ENCODE measurements at places on chromosomes 5 and 9.

DNA sequence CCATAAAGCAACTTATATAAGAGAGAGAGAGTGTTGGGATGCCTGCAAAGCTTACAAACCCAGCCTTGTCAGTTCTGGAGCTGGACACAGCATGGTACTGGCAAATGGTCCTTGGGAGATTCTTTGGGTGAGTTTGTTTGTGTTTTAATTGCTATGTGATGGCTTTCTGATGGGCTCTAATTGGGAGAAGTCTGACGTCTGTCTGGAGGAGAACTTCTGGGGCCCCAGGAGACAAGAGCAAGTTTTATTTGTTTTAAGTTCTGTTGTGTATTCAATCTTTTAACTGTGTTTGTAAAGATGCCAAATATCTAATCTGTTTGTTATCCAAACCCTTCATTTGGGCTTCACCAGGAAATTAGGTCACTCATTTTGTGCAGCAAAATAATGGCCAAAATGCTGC, 50.3 kb upstream of the AFAP1L1 start:
- no peak for DNase-seq

GRCh38 chr9:107106416-107106815, 176.7 kb upstream of the RAD23B start:
- DNase-seq = no peak

- no peak for DNase-seq
Observed at GRCh38 chr5:66702426-66702825, 106.2 kb downstream of the MAST4 start.

- DNase-seq = no peak
Observed at GRCh38 chr9:77016526-77017504, 2.6 kb upstream of the FOXB2 start.

DNA sequence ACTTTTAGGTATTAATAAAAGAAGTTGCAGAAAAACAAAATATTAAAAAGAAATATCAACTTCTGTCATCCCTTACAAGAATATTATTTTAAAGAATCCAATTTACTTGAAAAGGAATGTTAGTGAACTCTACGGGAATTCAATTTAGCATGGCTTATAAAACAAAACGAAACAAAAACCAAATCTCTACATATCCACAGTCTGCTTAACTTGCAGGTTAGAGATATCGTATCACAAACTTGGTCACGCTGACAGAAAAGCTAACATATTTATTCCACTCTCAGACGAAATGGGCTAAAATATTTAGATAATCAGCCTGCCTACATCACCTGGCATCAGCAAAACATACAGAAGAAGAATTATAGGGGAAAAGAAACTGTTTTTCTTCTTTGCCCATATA, 92.7 kb downstream of the MPDZ start:
- DNase-seq = no peak

GRCh38 chr9:87519461-87519860, 21.8 kb downstream of the DAPK1 start:
- no peak for DNase-seq

GRCh38 chr9:137458194-137459151, 661 bp downstream of the NSMF start:
- DNase-seq = peak; percentile 67

GRCh38 chr5:59722874-59723273, 170.7 kb downstream of the PDE4D start:
- no peak for DNase-seq

DNA sequence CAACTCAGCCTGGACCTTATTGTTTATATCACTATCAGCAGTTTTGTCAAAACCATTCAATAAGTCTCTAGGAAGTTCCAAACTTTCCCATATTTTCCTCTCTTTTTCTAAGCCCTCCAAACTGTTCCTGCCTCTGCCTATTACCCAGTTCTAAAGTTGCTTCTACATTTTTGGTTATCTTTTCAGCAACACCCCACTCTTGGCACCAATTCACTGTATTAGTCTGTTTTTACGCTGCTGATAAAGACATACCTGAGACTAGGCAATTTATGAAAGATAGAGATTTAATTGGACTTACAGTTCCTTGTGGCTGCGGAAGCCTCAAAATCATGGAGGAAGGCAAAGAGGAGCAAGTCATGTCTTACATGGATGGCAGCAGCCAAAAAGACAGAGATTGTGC, 744.4 kb upstream of the ADAMTS16 start:
- no peak for DNase-seq

GRCh38 chr5:174518512-174518911, 205.9 kb upstream of the MSX2 start:
- no peak for DNase-seq

Measured in body of pancreas (tissue), 4 donors.